ENCODE measurements at places on chromosomes 2 and 18.

GRCh38 chr2:159788253-159788652 is 9.8 kb downstream of the CD302 start:
- DNase-seq, result no peak

- DNase-seq, result no peak
These were observed 89.1 kb downstream of the COL6A3 start for GRCh38 chr2:237324837-237325236.

DNA sequence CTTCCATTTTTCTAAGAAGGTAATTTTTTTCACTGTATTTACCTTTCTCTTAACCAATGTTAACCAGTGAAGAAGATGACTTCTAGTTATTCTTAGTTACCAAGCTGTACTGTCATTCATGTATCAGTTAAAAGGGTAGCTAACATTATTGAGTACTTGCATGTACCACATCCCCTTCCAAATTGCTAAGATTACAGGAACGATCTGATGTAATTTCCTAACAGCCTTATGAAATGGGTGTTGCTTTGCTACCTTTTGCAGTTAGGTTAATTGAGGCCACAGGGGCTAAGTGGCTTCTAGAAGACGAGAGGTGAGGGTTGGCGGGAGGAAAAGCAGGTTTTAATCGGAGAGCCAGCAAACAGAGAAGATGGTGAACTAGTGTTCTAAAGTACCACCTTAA is 1.8 kb upstream of the SULT6B1 start:
- DNase-seq, result no peak

- DNase-seq, result no peak
These were observed 818.6 kb downstream of the SUCLG1 start for GRCh38 chr2:83640506-83640905.

- DNase-seq, result no peak
These were observed 64.8 kb downstream of the KCNG2 start for GRCh38 chr18:79862562-79862961.
